ENCODE measurements at places on chromosomes 4 and X.

DNA sequence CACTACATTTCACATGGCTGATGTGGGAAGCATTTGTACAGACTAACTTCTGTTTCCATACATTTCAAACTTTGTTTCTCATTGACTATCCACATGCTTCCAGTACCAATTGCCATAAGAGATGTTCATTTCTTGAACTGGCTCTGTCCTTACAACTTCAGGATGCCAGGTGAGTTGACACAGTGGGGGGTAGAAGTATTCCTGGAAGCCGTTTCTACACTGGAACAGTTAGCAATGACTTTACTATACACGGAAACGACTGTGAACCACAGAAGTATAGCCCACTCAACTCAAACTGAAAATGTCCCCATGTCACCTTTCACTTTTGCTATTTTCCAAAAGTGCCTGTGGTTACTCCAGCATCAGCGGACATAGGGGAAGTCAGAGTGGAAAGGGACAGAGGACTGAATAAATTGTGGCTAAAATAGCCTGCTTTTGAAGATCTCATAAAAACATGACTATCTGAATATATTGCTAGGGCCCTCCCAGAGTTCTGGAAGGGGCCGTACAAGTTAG is 38.0 kb upstream of the DSPP start:
- no peak for DNase-seq

GRCh38 chr4:81647388-81647787 is 175.7 kb upstream of the RASGEF1B start:
- DNase-seq, result no peak

GRCh38 chrX:9286234-9286633 is 178.6 kb upstream of the TBL1X start:
- DNase-seq, result no peak

- no peak for DNase-seq
These were observed 77.5 kb downstream of the IL15 start for GRCh38 chr4:141713771-141714445.

DNA sequence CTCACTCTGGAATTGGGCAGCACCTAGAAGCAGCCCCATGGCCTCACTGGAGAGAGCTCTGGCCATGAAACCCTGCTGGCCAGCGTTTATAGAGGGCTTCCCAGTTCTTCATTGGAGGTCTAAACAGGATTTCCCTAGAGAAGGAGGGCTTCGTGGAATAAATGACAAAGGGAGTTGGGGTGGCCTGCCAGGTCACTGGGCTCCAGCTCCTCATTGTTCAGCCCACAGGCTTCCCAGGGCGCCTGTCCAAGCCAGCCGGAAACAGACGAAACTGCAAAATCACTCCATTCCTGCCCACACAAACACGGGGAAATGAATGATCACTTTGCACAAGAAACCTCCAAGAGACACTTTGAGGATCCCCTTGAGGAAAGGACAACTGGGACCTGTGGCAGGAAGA is 189.7 kb downstream of the TSPAN5 start:
- DNase-seq, result no peak

- DNase-seq, result no peak
These were observed 319.4 kb downstream of the SH2D1A start for GRCh38 chrX:124665621-124666400.

- DNase-seq, result no peak
These were observed 855.1 kb upstream of the INTU start for GRCh38 chr4:126777649-126778048.

DNA sequence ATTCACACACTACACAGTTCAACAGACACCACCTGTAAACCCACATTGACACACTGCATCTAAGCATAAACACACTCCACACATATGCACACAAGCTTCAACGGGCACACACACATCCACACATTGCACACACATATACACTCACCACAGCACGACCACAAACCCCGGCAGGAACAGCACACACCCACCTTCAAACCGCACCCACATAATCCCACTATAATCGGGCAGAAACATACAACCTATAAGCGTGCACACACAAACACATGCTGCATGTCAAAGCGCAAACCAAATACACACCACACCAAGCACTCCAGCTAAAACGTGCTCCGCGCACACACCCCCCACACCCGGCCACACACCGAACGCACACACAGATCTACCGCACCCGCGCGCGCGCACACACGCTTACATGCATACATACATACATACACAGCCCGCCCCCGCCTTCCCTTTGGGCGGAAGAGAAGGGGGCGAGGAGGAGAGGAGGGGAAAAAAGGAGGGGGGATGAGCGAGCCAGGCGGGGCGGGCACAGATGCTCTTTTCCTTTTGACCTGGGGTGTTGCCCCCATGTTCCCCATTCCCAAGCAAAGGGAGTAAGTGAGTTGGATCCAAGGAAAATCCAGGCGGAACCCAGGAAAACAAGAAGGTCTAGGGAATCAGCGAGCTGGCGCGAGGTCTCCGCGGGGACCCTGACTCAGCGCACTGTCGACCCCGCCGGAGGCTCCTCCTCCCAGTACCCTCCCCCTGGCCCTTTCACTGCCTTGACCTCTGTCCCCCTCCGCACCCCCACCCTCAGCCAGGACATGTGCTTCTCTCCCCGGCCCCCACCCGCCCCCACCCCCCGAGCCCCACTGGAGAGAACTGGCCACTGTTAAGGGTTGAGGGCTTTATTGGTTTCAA is 9.9 kb downstream of the ARHGAP36 start:
- no peak for DNase-seq

DNA sequence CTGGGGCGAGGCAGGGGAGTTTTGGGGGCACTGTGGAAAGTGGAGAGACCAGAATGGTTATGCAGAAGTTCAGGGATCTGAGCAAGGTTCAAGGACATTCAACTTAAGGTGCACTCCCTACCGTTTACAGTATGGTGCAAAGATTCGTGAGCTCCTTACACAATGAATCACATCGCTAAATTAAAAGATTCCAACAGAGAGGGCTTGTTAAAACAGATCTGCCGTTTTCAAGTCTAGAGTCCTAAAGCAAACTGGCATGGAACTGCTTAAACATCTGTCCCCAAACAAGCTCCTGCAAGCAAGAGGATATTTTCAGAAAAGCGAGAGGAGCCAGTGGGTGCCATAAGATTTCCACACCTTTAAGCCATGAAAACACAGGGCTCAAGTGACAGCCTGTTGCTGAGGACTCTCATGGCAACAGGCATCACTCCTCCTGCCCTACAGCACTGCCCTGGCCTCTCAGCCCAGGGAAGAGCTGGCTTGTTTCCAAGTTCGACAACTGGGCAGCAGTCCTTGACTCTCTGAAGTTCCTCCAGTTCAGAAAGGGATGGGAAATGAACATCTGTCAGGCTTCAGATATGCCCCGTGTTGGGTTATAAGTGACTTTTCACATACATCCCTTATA is 10.0 kb downstream of the FAM184B start:
- DNase-seq, result no peak

- no peak for DNase-seq
These were observed 884.0 kb upstream of the INTU start for GRCh38 chr4:126748736-126749135.
